AML-193 (cell line): ENCODE measurements at places on chromosomes 16 and 17.

GRCh38 chr16:1428511-1428910, 2.4 kb upstream of the PERCC1 start:
- peak; percentile 21 for DNase-seq

GRCh38 chr16:88803264-88803987, at the start of gene CDT1:
CDT1 (plus strand) TSS chr16:88803789; CDS start chr16:88803832, 43 bp downstream.
- peak; percentile 56 for DNase-seq

DNA sequence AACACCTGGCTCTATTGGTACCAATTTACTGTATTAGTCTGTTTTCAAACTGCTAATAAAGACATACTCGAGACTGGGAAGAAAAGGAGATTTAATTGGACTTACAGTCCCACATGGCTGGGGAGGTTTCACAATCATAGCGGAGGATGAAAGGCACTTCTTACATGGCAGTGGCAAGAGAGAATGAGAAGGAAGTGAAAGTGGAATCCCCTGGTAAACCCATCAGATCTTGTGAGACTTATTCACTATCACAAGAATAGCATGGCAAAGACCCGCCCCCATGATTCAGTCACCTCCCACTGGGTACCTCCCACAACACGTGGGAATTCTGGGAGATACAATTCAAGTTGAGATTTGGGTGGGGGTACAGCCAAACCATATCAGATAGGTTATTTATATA, 22.6 kb upstream of the GOSR1 start:
- DNase-seq = no peak

DNA sequence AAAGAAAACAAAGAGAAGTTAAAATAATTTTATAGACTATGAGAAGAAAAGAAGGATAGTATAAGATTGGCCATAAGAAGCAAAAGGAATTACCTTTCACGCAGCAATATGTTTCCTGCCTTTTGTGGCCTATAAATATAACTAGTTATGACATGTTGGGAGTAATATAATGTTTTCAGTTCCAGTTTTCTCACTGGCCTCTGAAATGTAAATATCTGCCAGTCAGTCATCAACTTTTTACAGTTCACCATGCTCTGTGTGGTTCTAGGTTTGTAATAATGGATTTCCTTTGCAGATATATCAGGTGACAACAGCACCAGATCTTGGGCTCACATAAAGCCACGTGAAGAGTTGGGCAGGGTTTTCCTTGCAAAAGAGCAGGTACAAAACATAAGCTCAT, 94.3 kb downstream of the ABCA8 start:
- DNase-seq = no peak

- DNase-seq = no peak
Measured at GRCh38 chr17:47705536-47706530, 11.9 kb downstream of the TBKBP1 start.

- DNase-seq = no peak
Measured at GRCh38 chr17:57570724-57571344, 174.3 kb downstream of the CCDC182 start.

DNA sequence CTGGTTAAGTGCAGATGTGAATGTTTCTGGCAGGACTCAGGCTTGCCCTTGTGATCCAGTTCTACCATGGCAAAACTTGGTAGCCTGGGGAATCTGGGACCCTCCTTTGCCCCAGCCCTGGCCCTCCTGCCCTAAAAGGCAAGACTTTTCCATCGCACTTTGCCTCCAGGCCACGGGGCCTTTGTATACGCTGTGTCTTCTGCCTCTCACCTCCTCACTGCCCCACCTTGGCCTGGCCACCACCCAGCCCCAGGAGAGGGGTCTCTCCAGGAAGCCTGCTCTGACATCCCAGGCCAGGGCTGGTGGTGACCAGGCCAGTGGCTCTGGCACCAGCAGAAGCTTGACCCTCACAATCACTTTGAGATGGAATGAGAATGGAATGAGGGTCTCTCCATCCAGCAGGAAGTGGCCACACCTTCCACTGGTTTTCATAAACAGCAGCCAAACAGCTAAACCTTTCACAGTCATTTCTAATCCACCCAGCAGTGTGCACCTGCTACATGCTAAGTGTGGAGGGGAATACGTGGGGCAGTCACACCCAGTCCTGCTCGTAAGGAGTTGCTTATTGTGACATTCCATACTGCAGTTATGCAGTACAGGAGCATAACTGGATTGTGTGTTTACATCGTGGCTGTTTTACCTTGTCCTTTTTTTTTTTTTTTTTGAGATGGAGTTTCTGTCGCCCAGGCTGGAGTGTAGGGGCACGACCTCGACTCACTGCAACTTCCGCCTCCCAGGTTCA, 1.6 kb upstream of the MRPL38 start:
- no peak for DNase-seq

- no peak for DNase-seq
Measured at GRCh38 chr17:69853541-69854224, 221.3 kb upstream of the KCNJ16 start.

DNA sequence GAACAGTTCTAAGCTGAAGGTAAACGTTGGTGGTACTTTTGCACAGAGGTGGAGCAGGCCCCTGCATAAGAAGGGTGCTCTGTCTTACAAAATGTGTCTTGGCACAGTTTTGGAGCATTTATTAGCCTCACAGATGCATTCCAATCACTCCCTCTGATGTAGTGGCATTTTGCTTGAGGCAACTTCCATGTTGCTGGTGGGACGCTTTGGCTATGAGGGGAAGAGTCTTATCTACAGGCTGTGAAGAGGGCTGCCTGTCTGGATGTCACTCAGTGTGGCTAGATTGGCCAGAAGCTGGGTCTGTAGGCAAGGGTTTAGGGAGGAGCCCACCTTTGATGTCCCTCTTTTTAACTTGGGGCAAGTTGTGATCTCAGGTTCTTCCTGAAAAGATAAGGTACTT, 2.6 kb upstream of the RARA start:
- no peak for DNase-seq

DNA sequence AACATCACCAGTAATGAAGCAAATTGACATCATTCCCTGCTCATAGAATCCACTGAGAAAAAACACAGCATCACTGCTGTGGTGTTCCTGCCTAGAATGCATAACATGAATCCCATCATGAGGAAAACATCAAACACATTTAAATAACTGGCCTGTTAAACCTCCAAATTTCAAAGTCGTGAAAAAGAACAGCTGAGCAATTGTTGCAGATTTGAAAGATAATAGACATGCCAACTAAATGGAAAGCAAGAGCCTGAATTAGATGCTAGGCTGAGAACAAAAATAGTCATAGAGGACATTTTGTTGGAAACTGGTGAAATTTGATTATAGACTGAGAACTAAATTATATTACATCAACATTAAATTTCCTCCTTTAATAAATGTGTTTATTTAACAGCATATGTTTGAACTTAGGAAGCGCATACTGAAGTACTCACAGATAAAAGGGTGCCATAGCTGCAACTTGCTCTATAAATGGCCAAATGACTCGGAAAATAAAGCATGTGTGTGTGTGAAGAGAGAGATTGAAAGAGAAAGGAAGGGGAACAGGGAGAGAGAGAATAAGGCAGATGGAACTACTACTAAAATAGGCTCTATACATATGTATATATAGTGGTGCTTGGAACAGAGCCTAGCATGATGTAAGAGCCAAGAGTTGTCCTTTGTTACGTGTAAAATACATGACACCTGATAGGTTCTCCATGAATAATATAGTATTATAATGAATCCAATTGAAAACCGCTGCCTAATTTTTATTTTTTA, 305.0 kb upstream of the MON1B start:
- DNase-seq = no peak

GRCh38 chr17:70059071-70059470, 16.0 kb upstream of the KCNJ16 start:
- DNase-seq = no peak

DNA sequence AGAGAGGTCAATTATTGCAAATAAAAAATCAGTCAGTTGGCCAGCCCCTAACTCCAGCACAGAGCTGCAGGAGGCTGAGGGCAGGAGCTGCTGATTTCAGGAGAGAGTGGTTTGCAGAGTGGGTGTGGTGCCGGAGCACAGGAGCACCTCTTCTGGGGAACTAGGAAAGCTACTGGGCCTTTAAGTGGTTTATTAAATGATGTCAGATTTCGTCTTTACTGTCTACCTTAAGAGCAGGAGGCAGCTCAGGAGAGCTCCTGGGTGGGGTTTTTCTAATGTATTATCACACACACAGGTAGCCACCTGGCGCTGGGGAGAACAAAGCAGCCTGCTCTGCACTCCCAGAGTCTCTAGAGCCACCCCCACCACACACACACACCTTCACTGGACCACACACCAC, 11.5 kb upstream of the HAS3 start:
- no peak for DNase-seq

DNA sequence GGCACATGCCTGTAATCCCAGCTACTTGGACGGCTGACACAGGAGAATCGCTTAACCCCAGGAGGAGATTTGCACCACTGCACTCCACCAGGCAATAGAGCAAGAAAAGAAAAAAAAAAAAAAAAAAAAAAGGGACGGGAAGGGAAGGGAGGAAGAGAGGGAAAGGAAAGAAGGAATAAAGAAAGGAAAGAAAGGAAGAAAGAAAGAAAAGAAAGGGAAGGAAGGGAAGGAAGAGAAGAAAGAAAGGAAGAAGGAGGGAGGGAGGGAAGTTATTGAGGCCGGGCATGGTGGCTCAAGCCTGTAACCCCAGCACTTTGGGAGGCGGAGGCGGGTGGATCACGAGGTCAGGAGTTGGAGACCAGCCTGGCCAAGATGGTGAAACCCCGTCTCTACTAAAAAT, 50.4 kb upstream of the STAC2 start:
- DNase-seq = no peak

DNA sequence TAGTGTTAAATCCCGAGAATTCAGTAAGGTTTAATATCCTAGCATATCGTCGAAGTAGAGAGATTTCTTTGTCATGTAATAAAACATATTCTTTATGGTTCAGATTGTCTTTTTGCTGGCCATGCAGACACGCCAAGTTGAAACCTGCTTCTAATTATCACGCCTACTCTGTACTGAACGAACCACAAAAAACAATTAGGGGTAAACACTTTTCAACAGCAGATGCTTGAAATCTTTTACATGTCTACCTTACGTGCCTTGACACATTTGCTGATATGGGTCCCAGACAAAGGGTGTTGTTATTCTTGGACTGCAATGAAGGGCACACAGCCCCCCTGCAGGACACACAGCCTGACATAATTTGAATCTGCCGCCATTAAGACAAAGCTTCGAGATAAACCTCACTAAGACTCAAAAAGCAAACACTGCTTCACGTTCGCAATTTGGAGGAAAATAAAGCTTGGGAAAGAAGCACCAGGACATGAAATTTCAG, 13.3 kb downstream of the WIPI1 start:
- DNase-seq = no peak
